ENCODE measurements at places on chromosomes 12 and 14.

DNA sequence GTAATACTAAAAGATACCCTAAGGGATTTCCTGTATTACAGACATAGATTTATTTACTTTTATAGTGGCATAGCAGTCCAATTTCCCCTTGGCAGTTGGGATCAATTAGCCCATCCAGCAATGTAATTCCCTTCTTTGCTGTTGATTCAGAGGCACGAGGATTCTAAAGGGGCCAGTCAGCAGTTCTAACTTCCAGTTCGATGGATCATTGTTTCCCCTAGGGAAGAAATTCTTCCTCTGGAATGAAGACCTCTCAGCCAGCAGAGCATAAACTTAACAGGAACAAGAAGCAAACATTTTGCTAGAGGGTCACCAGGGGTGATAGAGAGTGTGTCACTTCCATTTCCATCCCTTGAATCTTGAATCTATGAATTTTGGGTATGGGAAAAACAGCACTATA, 395.7 kb upstream of the NOVA1 start:
- no peak for DNase-seq

DNA sequence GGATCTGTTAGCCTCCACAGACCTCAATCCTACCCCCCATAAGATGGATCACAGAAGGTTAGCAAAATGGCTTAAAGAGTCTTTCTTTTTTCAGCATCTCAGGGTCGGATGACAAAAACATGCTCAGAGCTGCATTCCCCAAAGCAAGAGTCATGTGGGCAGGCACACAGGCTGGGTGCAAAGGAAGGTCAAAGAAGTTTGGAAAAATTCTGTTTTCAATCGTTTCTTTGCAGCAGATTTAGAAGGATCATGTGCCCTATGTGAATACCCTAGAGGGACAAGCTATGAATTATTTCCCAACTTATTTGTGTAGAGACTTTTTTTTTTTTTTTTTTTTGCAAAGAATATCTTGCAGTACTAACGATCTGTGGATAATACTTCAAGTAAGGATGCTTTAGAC, 845.4 kb downstream of the VRK1 start:
- DNase-seq: no peak

DNA sequence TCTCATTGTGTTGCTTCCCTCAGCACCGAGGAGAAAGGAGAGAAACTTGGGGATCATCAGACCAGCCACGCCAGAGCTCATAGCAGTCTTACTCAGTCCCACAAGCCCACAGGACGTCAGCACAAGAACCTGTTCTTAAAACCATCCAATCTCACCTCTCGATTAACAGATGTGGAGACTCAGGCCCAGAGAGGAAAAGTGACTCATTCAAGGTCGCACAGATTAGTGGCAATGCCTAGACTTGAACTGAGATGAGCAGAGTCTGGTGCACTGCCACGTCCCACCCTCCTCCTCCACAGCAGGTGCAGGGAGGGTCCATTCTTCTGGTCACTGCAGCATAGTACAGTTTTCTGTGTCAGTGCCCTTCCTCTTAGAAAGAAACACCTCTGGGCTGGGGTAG, 154.9 kb upstream of the PZP start:
- DNase-seq: no peak

DNA sequence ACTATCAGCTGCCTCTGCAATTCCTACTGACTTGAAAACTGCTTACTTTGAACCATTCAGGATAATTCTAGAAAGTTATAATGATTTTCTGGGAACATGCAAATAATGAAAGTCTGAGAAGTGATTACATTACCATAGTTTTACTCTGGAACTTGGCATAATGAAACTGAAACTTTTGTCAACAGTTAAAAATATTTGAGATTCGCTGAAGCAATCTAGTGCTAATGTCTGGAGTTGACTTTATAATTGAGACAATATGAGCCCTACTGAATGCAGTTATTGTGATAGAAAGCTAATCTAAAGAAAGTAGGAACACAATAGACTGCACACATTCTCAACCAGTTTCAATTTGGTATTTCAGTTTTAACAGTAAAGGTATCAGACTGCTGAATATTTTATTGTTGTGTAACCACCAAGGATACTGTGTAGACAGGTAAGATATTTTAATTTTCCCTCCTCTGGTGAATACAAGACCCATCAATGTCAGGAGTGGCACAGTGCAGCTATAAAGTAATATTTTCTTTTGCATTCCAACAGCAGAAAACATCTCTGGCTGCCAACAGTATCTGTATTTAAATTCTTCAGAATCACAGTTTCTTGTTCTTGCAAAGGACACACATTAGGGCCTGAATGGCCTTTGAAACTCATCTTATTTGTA, 483.5 kb downstream of the ATP23 start:
- DNase-seq: no peak

DNA sequence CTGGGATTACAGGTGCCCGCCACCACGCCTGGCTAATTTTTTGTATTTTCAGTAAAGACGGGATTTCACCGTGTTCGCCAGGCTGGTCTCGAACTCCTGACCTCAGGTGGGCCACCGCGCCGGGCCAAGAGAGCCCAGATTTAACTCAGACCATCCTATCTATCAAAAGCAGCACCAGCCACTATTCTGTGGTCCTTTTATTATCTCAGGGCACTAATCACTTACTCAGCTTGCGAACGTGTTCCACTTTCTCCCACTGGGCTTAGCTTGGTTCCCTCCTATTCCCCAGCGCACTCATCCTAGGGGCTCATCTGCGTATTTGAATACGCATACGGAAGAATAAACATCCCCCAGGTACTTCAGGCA, 16.2 kb upstream of the AACS start:
- no peak for DNase-seq

Data from GM04504 (cell line).